ENCODE measurements at places on chromosomes 12 and 14.

- DNase-seq = no peak
Observed at GRCh38 chr12:61490526-61491498, 769.4 kb upstream of the USP15 start.

GRCh38 chr12:127342861-127343260, 924.1 kb upstream of the TMEM132C start:
- DNase-seq = no peak

- peak; percentile 59 for DNase-seq
Observed at GRCh38 chr12:5200278-5201087, 156.8 kb downstream of the KCNA5 start.

GRCh38 chr12:52772772-52773171, 4.4 kb downstream of the KRT76 start:
- DNase-seq = no peak

DNA sequence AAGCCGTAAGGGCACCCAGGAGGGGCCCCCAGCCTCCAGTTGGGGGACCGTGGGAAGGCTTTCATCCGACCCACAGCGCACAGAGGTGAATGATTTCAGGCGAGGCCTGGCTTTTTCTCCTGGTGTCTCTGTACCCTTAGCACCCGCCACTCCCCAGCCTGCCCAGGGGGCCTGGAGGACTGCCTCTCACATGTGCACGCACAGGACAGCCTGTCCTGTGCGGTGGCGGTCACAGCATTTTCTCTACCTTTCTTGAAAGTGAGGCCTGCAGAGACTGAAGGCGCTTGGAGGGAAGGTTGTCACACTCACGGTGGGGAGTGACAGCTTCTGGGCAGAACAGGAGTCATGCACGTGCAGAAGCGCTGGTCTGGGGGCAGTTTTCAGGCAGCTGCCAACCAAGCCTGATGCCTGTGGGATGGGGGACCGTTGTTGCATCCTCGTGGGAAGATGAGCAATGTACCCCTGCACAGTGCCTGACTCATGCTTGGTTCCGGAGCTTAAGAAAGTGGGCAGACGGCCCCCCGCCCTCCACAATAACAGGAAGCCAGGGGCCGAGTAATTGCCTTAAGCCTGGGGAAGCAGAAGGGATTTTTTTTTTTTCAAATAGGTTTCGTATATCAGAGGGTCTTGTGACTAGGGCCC, 148.1 kb downstream of the TSPAN9 start:
- DNase-seq = no peak

DNA sequence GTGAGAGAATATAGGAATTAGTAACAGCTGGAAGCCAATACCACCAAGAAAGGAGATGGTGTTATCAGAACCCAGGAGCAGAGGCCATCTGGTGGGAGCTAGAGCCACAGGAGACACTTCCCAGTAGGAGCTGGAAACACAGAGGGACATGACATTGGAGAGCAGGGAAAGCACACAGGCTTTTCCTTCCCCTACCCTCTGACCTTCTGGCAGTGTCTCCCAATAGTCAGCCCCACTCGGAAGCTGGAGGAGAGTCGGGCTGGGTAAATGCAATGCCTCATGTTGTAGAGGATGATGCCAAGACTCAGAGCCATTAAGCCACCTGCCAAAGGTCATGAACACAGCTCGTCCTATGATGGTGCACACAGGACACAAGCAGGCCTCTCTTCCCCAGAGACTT, 538.5 kb downstream of the BCL11B start:
- no peak for DNase-seq

- no peak for DNase-seq
Observed at GRCh38 chr12:32303174-32303549, 96.2 kb upstream of the FGD4 start.

DNA sequence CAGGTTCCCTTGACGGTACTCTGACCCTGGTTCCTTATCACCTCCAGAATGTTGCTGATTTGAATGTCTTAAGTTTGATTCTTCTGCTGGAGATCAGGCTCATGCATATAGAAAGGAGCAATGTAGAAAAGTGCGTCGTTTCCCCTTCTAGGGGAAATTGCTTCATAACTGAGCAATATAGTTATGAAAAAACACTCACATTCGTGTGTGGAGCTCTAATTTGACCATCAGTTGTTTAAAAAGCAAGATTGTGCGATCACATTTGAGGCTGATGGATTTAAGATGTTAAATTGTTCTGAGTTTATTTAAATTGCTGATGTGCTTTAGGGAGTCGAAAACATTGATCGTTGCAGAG, 19.2 kb downstream of the PELI2 start:
- DNase-seq = no peak

GRCh38 chr12:113063396-113064350, 7.1 kb downstream of the DTX1 start:
- DNase-seq = no peak

GRCh38 chr12:7907009-7907408, 29.0 kb downstream of the SLC2A3 start:
- DNase-seq = peak; percentile 13

GRCh38 chr12:57091638-57092528, 3.0 kb downstream of the NAB2 start:
- no peak for DNase-seq

DNA sequence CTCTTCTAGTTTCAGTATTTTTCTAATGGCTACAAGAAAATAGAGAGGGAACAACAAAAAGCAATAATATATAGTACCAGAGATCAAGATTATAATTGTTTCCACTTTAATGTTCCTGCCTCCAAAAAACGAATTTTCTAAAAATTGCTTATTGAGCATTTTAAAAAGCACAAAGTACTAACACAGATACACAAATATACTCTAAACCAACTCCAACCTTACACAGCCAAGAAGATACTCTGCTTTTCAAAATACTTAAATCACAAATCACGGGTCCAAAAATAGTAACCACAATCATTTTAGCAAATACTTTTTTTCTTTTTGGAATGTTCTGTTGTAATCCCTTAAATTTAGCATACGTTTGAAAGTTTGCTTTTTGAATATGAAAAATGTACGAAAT, 2.0 kb downstream of the YAF2 start:
- no peak for DNase-seq

DNA sequence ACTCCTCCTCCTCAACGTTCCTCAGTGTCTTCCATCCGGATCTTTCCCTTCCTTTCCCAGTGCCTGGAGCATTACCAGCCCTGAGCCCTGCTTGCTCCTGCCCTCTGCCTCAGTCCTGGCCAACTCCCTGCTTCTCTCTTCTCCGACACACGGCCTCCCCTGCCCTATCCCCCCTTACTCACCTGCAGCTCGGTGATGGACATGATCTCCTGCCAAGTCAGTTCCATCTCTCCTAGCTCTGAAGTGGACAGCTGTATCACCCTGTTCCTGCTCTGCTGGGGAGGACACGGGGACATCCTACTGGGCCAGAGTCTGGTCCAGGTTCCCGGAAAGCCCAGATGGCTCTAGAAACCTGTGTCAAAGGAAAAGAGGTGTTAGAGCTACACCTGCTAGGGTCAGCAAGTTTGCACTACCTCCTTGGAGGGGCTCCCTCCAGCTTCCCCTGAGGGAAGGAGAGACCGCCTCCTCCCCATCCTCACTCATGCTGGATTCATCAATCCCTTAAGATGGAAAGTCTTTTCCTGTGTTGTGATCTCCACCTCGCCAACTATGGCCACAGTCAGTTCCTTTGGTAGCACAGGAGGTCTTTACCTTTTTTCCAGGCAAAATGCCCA, 5.8 kb downstream of the NFE2 start:
- no peak for DNase-seq

GRCh38 chr12:67764946-67765619, 116.5 kb downstream of the DYRK2 start:
- no peak for DNase-seq

DNA sequence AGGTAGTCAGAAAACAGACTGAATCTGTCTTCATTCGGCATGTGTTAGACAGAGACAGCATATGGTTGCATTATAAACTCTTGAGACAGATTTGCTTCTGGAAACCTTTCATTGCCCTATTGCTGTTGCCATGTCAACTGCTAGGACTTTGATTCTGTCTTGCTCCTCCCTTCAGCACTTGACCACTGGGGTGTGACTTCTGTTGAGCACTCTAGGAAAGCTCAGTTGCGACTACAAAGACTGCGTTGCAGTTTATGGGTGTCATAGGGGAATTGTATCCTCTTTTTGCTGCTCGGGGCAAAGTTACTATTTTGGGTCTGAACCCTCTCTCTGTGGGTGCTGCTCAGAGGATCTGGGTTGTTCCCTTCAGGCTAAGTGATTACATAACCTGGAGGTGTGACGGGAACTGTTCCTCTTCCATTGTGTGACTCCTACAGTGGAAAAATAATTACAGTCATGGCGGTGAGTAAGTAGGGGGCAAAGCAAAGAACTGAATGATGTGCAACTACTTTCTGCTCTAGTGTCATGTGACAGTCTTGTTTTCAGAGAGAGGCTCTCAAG, 44.3 kb upstream of the TRIM9 start:
- no peak for DNase-seq

GRCh38 chr12:6975297-6976032, 4.8 kb downstream of the EMG1 start:
- DNase-seq = no peak

GRCh38 chr14:36398463-36399291, 78.2 kb upstream of the MBIP start:
- DNase-seq = no peak

- DNase-seq = no peak
Observed at GRCh38 chr14:89588840-89589296, 171.8 kb upstream of the FOXN3 start.

GRCh38 chr14:54562334-54562733, 4.6 kb upstream of the SAMD4A start:
- no peak for DNase-seq

DNA sequence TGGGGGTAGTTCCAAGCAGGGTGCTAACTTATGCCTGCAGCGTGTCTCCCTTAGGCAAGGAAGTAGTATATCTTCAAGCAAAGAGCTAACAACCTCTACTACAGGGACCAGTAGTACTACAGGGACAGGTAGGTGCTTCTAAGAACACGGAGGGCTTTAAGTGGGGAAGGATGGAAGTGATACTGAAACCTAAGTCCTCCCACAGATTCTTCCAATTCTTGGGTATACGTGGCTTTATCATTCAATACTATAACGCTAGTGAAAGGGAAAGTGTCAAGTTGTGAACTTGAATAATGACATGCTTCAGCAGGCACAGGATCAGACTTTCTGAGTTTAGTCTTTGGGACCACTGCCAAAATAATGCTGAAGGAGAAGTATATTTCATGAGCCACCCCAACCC, 241.7 kb downstream of the CEP128 start:
- no peak for DNase-seq

- DNase-seq = no peak
Observed at GRCh38 chr12:43694879-43695278, 63.7 kb downstream of the PUS7L start.

DNA sequence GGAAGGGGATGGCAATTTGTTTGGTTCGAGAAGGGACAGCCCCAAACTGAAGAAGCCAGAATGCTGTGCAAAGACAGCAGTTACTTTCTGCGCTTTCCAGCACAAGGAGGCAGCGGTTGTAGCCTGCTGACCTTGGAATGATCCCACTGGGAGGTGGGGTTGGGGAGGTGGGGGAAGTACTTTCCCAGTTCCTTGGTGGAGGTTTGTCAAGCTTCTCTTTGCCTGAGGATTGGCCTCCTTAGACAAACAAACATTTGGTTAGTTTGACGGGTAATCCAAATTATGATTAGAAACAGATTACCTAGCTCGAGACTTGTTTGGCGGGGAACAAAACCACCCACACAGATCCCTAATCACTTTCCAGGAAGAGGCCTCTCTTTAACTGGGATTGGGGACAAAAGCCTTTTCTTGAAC, 79.1 kb upstream of the EGLN3 start:
- no peak for DNase-seq

- no peak for DNase-seq
Observed at GRCh38 chr12:79262938-79263337, 398.4 kb downstream of the SYT1 start.

GRCh38 chr12:125129179-125129571, 63.9 kb downstream of the AACS start:
- DNase-seq = no peak

GRCh38 chr14:70698288-70698687, 56.6 kb downstream of the TTC9 start:
- DNase-seq = no peak

GRCh38 chr14:85358136-85358785, 171.7 kb upstream of the FLRT2 start:
- no peak for DNase-seq
